ENCODE measurements at places on chromosomes 13 and 19.

GRCh38 chr19:11674067-11674492 lies 64.7 kb downstream of the ZNF823 start:
- DNase-seq = no peak

- no peak for DNase-seq
Observed at GRCh38 chr13:114062754-114063153, 69.7 kb downstream of the RASA3 start.

DNA sequence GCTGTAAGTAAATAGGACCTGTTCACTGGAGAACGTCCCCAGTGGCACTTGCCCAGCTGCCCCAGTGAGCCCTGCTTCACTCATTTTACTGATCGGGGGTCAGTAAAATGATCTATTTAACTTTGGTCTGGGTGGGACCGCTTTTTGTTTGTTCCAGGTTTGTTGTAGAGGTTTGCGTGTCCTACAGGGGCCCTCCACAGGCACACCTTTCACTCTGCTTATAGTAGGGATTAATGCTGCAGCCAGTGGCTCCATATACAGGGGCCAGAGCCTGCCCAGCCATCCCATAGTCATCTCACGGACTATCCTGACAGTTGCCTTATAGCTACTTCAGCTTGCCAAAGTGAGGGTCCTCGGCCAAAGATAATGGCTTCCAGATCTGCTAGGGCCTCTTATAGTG lies 104.1 kb downstream of the DNAJC3 start:
- no peak for DNase-seq

DNA sequence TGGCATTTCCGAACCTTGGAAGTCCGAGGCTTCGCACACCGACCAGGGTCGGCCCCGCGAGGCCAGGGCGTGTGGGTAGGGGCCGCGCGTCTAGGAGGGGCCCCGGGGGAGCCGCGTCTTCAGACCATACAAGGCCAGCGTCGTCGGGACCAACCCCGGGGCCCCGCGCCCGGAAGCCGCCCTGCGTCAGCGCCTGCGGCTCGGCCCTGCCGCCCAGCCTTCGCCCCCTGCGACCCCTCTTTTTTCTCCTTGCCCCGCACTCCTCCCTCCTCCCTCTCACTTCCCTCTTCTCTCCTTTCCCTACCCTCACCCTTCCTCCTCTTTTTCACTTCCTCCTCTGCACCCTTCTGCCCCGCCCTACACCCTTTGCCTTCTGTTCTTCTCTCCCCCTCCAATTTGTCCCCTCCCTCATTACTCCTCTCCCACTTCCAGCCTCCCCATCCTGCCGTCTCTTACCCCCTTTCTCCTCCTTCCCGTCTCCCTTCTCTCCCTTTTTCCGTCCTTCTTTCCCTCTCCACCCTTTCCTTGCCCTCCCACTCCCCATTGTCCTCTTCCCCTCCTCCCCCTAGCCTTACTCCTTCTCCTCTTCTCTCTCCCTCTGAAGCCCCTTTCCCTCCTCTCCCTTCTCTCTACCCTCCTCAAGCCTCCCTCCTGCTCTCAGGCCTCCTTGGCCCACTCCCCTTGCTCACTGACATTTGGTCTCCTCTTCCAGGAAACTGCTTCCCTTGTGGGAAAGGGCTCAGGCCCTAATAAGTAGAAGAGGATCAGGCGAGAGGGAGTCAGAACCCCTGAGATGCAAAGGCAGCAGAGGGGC lies 2.2 kb upstream of the PLEKHG2 start:
- no peak for DNase-seq

- no peak for DNase-seq
Observed at GRCh38 chr13:99056381-99057014, 78.6 kb upstream of the DOCK9 start.
